ENCODE measurements at places on chromosomes 7 and 10.

GRCh38 chr7:33509206-33509605, 379.8 kb downstream of the BBS9 start:
- DNase-seq: no peak

DNA sequence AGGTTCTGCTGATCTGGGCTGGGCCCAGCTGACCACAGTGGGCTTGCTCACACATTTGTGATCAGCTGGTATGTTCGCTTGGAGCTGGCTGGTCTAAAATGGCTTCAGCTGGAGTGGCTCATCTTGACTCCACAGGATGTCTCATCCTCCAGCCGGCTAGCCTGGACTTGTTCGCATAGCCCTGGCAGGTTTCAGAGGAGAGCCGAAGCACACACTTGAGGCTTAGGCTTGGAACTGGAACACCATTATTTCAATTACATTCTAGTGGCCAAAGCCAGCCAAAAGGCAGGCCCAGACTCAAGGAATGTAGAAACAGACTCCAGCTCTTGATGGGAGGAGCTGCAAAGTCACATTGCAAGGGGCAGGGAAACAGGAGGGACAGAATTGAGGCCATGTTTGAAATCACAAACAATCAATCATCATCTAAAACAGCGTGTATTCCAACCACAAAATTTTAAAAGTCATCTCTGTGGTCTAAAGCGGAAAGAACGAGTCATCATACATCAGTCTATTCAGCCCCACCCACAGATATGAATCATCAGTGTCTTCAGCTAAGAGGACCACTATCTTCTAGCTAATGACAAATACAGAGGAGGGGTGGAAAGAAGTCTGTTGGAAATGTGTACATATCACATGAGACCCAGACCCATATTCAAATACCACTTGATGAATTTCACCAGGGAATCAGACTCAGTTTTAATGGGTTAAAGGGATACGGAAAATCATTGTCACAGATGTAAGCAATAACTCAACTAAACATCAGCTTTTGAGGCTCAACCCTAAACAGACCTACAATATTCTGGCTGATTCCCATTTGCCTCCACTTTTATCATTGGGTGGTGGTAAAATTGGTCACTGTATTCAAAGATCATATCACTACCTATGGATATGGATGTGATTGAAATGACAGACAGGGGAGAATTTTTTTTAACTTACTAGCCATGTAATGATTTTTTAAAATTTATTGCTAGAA, 139.0 kb upstream of the MKLN1 start:
- no peak for DNase-seq

- DNase-seq: peak; percentile 20
Measured at GRCh38 chr7:24932815-24933214, 47.2 kb downstream of the OSBPL3 start.

DNA sequence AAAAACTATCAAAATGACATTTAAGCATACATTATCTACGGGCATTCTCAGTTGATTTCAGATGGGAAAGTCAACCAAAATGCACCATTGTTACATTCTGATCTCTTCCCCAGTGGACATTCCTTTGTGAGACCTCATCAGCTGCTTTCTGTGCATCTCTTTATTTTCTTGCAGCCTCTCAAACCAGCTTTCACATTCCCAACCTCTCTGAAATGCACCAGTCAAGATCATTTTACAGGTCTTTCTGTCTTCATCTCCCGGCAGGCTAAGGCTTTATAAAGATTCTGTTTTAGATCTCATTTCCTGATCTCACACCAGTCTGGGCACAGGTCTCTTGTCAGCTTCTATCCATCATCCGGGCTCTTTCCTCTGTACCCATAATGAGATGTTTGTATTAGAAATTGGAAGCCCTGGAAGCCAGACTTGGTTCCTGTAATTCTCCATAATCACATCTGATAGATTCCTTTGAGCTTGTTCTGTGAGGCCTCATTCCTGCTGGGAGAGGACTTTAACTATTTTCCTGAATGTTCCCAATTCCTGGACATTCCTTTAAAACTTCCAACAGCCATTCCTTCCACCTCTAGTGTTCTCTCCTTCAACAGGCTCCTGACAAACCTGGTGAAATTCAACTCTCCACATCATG, 44.3 kb upstream of the ARL4A start:
- DNase-seq: no peak

DNA sequence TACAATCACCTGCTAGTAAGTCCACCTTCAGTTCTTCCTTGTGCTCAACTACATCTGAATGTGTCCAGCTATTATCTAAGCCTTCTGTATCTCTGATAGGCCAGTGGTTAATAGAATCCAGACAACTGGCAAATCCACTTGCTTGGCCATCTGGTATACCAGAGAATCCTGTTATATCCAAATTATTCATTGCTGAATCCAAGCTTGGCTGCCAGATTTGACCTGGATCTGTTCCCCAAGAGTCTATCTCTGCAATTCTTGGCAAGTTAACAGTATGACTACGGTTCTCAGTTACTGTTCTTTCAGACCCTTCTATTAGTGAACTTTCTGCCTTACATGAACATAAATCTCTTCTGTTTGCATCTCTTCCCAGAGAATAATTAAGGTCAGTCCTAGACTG, 154.6 kb upstream of the TARP start:
- no peak for DNase-seq

DNA sequence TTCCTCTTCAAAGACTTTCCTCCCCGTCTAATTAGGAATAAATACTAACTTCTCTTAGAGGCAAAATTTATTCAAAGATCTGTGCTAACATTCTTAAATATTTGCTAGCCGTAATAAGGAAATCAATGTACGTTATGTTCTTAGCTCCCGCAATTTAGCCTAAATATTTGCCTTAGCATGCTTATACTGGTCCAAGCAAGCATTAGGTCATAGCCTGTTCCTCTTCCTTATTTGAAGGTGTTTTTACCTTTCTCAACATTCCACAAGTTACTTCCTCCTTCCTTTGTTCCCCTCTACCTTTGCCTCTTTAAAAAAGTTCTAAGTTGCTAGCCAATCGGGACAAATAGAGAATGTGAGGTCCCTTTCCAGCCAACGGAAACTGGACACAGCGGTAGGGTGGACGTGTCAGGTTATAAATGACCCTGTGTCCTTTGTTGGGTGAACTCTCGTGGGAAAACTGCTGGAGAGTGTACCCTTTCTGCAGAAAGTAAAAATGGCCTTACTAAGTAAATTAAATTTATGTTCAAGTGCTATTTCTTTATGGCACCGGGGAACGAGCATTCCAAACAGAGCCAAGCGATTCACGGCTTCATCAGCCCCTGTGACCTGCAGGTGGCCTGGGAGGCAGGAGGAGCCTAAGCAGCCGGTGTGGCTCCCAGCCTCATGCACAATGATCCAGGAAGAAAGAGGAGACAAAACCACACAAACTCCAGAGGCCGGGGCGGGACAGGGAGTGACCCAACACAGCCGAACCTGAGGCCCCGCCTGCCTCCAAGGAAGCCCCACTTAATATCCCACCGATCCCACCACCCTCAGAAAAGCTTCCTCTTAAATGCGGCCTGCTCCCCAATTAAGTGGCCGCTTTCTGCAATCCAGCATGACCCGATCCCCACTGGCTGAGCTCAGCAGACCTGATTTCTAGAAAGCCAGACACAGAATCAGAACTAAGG, 67.0 kb downstream of the ZRANB1 start:
- no peak for DNase-seq

DNA sequence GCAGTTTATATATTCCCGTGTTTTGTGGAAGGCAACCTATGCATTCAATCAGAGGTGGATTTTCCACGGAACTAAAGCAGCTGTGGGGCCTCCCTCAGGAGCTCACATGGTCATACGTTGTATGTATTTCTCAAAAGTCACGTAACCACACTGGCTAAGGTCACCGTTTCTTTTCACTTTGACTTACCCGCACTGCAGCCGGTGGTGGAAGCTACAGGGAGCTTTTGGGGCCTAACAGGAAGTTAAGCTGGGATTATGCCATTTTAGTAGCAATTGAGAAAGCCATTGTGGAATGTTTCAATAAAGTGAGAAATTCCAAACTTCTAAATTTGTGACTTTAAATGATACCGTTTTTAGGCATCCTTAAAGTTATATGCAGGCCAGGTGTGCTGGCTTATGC, 111.2 kb upstream of the KLF6 start:
- no peak for DNase-seq

GRCh38 chr7:55478700-55479099, 93.6 kb downstream of the VOPP1 start:
- DNase-seq: no peak

DNA sequence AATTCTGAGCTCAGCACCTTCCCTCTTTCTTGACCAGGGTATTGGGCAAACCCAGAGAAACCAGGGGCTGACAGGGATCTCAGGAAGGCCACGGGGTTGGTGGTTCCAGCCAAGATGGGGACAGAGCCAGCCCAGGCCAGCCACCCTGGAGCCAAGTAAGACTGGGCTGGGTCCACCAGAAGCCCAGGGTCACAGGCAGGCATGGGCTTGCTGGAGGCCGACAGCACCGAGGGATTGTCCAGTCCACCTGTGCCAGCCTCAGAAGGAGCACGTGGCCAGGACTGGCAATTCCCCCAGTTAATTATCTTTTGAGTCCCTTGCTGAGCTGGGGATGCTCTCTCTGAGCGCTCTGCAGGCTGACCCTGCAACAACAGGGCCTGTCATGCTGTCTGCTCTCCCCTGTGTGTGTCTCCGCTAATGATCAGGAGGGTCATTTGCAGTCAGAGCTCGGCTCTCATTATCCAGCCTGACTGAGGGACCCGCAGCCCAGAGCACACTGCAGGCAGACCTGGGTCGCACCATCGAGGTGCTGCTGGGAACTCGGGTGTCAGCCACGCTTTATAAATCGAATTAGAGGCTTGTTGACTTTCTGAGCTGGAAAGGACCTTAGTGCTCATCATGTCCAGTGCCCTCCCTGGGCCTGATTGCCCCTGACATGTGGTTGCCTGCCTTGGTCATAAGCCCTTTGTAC, 69.5 kb upstream of the PPIF start:
- DNase-seq: no peak

DNA sequence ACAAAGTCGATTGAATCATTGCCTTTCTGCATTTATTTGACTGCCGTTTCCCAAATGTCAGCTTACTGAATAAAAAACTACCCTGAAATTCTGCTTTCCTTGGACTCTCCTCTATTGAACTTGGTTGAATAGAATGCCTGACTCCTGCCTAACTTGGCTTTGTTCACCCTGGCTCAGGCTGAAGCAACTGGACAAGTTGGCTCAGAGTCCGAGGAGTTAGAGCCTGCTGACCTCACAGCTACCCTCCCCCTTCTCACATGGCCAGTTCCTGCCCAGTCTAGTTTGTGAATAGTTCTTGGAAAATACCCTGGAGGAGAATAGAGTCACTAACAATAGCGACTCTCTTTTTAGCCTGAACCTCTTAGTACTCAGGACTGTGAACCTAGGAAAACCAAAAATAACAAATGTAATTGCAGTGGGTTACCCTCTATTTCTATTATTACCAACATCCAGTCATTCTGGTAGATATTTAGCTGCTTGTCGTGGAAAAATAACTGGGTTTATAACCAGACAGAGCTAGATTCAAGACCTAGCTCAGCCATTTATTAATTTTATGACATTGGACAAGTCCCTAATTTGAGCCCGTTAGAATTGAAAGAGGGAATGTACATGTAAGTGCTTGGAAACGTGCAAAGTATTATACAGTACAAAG, 17.3 kb upstream of the NRBF2 start:
- peak; percentile 82 for DNase-seq

DNA sequence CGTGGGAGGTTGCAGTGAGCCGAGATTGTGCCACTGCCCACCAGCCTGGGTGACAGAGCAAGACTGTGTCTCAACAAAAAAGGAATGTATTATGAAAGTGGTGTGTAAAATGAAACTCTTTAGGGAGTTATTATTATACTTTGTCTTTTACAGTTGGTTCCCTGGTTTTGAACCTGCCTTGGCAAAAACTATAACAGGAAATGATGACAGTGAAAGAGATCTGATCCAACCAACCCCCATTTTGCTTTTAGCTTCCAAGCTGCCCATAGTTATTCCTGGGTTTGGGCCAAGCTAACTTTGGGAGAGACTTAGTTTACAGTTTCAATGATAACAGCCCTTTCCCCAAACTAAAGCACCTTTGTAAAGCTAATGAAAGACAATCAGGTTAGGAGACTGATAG, 34.1 kb upstream of the NMT2 start:
- no peak for DNase-seq

- DNase-seq: no peak
Measured at GRCh38 chr7:44973610-44974401, 5.0 kb downstream of the MYO1G start.

DNA sequence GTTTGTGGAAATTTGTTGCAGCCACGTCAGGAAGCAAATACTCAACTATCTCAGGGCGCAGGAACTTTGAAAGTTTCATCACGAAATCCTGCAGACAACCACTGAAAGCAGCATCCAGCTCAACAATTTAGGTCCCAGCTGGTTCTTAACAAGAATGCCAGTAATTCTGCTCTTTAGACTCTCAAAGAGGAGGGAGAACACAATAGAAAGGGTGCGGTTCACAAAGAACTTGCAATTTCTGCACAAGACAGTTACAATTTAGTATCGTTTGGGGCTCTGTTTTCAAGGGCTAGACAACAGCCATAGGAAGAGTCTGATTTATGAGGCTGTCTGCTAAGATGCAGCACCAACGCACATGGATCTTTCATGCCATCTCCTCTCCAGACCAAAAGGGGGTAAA, 223.1 kb downstream of the FGFR2 start:
- no peak for DNase-seq

DNA sequence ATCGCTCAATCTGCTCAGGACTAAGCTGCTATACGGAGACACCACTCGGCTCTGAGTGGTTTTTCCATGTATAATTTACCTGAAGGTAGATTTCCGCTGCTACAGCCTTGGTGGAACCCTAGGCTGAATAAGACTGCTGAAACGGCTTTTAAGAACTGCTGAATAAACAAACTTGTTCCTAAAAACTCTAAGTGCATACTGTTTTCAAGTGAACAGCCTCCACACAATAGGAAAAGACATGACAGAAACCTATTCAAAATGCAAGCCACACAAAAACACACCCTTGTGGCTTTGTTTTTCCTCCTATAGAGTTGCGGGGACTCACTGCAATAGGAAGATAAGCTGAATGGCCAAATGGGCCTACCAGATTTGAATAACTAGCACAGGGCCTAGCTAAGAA, 117.2 kb downstream of the UBE2H start:
- no peak for DNase-seq

- DNase-seq: no peak
Measured at GRCh38 chr7:157425137-157425731, 88.4 kb downstream of the DNAJB6 start.

DNA sequence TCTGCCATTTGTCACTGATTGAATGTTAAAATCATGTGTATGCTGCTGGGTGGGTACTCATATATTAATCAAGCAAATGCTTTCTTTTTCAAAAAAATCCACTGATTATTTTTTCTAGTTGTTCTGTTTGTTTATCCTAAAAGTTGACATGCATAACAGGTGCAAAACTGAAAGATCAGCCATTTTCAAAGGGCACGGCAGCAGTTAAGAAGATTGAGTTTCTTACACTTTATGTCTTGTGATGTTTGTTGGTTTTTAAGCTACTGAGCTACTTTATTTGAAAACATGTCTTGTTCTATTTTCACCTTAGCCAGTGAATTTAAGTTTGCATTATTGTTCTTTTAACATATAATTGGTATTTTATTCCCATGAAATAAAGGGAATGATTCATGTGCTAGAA, 45.8 kb downstream of the PPP1R3A start:
- no peak for DNase-seq

- peak; percentile 89 for DNase-seq
Measured at GRCh38 chr10:106793617-106794016, 370.9 kb downstream of the SORCS1 start.
